ENCODE measurements at places on chromosomes 5 and 9.

- DNase-seq, result no peak
Observed at GRCh38 chr5:15637886-15638285, 137.9 kb downstream of the FBXL7 start.

DNA sequence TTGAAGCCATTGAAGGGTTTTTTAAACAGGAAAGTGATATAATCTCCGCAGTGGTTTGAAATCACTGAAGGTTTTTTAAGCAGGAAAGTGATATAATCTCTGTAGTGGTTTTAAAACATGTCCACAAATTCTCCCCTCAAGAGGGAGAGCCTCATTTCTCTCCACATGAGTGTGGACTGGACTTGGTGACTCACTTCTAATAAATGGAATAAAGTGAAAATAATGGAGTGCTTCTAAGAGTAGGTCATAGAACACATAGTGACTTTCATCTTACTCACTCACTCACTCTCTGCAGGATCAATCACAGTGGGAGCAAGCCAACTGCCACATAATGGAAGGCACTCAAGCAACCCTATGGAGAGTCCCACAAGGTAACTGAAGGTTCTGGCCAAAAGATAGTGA, 12.0 kb downstream of the CTNNAL1 start:
- DNase-seq, result no peak

- no peak for DNase-seq
Observed at GRCh38 chr5:150542933-150543445, 35.1 kb downstream of the NDST1 start.

DNA sequence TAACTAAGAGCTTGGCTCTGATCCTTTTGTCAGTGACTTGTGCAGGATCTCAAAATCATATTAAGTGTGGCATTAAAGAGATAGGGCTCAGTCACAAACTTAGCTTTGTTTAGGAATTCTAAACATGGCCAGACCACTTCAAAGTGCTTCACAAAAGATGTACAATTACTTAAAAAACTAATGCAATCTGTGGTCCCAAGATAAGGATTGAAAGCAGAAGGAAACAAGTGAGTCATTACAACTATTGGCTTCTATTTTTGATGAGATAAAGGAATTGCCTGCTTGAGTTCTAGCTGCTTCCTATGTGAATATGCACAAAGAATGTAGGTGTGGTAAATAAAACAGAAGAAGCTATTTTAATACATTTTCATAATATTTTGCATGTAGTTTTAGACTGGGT, 44.9 kb upstream of the SLC12A2 start:
- no peak for DNase-seq

- no peak for DNase-seq
Observed at GRCh38 chr5:32714836-32715235, 3.7 kb downstream of the NPR3 start.

- no peak for DNase-seq
Observed at GRCh38 chr5:160772854-160773253, 79.2 kb downstream of the ATP10B start.

- DNase-seq, result no peak
Observed at GRCh38 chr5:78592735-78593386, 55.7 kb downstream of the LHFPL2 start.

DNA sequence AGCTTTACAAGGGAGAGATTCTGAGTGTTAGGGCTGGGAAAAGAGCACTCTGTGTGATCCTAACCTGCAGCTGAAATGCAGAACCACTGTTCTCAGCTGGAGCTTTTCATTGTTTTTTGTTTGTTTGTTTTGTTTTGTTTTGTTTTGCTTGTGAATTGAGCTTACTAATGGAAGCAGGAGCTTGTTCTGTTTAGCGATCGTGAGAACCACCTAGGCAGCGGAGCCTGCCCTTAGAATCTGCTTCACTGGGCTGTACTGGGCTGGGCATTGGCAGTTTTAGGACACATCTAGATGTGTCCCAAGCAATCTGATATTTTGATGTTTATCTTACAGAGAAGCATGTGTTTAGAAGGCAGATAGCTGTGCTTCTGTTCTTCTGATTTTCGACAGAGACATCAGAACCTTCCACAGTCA, 14.3 kb downstream of the SYK start:
- DNase-seq, result no peak

- no peak for DNase-seq
Observed at GRCh38 chr9:95643619-95644018, 126.8 kb upstream of the PTCH1 start.

DNA sequence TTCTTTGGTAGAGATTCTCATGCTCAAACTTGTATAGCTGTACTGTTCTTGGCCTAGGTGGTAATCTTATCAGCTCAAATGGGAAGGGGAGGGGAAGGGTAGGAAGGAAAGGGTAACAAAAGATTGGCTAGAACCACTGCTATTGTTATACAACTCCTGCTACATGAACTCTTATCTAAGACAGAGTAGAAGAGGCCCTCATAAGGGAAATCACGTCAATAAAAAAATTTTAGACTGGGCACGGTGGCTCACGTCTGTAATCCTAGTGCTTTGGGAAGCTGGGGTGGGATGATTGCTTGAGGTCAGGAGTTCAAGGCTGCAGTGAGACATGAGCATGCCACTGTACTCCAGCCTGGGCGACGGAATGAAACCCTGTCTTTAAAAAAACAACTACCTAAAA, 15.9 kb downstream of the STOM start:
- no peak for DNase-seq

- no peak for DNase-seq
Observed at GRCh38 chr5:54207566-54207965, 102.8 kb downstream of the ARL15 start.

DNA sequence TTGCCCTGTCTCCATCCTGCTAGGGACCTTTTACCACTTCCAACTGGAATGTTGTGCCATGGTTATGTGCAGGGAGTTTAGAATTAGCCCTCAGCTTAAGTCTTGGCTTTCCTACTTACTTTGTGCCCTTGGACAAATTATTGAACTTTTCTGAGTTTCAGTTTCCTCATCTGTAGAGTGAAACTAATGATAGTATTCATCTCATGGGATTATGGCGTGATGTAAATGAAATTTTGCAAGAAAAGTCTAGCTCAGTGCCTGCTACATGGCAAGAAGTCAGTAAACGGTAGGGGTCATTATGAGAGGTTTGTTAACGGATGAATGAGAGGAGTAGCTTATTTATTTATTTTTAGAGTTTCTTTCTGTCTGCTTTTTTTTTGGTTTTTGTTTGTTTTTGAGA, 1.8 kb downstream of the MVB12B start:
- no peak for DNase-seq

DNA sequence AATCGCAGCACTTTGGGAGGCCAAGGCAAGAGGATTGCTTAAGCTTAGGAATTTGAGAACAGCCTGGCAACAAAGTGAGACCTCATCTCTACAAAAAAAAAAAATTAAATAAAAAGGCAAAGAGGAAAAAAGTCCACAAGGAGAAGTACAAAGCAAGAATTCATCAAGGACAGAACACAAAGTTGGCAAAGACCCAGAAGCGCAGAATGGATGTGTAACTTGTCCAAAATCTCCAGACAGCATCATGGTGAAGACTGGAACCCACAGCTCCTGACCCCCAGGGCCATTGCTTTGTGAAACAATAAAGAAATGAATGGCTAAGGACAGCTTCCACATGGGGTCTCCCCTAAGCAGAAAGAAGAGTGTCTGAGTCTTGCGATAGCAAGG, 7.8 kb downstream of the HSD17B3 start:
- no peak for DNase-seq

DNA sequence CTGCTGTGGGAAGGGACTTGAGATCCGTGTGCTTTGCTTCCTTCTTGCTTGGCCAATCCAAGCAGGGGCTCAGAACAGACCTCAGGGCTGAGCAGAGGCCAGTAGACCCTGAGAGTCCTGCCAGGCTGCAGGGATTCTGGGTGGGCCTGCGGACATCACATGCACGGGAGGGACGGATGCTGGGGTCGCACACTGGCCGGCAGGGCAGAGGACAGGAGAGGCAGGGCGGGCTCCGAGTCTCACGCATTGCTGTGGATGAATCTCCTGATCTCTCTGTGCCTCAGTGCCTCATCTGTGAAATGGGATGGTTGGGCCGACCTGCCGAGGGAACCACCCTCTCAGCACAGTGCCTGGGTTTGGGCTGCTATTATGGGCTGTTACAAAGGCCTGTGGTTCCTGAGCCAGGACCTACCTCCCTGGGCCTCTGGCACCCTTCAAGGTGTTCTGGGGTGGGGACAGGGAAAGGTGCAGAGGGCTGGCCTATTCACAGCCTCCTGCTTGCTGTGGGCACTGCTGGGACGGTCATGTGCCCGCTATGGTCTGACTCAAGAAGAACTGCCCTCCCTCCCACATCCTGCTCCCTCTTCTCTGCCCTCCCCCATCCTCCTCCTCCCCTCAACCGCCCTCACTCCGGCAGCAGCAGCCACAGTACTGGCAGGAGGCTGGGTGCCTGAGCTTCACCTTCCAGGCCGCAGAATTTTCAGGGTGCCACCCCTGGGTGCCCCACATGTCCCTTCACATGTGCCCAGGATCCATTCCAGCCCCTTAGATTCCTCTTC, 43.3 kb downstream of the NCS1 start:
- DNase-seq, result no peak

DNA sequence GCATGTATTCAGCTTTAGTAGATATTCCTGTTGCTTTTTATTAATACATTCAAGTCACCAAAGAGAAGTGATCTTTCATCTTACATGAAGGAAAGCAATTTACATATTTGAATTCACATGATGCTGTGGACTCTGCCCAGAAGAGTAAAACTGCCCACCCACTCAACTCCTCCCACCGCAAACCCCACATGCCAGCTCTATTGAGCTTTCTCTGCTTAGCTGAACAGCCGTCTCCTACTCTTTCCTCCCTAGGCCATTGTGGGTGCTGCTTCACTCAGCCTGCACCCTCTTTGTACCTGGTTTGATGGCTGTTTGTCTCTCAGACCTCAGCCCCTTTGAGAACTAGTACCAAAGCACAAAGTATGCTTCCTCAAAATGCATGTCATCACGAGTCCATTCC, 48.4 kb upstream of the MAP3K1 start:
- no peak for DNase-seq

DNA sequence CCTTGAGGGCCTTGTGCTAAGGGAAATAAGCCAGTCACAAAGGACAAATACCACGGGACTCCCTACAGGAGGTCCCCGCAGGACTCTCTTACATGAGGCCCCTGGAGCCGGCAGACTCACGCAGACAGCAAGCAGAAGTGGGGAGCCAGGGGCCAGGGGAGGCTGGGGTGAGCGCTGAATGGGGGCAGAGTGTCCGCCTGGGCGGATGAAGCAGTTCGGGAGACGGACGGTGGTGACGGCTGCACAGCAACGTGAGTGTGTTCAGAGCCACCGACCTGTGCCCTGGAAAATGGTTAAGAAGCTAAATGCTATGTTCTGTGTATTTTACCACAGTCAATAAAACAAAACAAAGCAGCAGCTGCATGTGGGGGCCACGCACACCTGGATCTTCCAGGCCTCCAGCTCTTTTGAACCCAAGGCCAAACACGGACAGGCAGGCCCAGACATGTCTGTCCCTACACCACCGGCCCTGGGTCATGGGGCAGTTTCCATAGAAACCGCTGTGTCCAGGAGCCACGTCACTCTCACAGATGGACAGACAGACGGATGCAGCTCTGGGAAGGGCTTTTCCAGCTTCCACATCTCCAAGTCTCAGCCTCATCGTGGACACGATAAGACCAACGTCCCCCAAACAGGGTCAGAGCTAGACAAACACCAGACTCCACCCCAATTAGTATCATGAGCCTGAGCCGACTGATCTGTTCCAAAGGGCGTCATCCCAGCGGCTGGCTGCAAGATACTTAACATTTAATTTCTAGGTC, 103.9 kb downstream of the VAV2 start:
- peak; percentile 66 for DNase-seq

DNA sequence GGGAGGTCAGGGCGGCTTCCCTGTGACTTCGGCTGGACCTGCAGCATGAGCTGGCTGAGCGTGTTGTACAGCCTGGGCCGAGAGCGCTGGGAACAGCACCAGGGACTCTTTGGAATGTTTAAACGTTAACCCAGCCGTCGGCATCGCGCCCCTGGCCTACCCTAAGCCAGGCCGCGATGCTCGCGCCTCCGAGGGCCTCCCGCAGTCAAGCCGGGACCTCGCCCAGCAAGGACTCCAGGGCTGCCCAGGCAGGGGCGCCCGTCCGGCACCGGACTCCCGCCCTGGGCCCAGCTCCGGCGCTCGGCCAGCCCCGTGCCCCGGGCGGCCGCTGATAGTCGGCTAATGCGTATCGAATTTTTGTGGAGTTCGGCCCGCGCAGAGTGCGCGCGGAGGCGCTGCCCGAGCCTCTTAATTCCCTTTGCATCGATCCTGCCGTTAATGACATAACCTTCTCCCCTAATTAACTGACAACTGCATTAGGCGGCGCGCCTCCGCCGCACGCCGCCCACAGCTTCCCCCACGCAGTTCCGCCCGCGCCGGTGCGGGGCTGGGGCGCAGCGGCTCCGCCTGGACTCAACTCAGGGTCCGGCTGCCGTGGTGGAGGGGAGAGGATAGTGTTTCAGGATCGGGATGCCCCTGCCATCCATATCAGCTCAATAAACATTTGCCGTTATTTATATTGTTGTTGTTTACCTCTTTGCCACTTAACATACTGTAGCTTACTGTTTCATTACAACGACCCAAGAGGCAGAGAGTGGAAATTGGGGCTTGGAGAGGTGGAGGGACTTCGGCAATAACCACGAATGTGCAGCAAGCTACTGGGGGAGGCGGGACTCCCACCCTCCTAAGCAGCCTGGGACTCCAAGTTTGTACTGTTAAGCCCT, 28.8 kb upstream of the CDC23 start:
- DNase-seq, result peak; percentile 21

GRCh38 chr9:21576331-21577189, 94.4 kb upstream of the IFNE start:
- no peak for DNase-seq

GRCh38 chr9:27247756-27248155, 49.2 kb downstream of the EQTN start:
- DNase-seq, result peak; percentile 48

DNA sequence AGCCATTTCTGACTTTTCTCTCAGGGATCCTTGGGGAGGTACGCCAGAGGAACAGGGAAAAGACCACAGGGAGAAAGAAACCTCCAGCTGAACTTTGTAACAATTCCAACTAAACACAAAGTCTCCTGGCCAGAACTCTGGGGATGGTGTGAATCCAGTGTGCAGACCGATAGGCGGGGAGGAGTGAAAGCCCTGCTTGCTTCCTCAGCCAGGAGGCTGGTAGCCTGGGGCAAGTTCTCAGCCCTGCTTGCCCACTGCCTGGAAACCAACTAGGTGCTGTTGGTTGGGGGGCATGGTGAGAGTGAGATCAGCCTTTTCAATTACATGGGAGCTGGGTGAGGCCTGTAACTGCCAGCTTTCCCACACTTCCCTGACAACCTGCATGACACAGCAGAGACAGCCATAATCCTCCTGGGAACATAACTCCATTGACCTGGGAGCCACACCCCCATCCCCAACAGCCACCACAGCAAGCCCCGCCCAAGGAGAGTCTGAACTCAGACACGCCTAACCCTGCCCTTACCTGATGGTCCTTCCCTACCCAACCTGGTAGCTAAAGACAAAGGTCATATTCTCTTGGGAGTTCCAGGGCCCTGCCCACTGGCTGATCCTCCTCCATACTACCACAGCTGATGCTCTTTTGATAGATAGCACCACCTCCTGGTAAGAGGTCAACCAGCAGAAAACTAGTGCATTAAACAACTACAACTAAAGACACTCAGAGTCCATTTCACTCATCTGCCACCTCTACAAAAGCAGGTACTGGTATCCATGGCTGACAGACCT, 100.1 kb upstream of the TNFAIP8 start:
- peak; percentile 39 for DNase-seq

All from BE2C (cell line).